ENCODE measurements at places on chromosomes 2 and 18.
A peak's percentile ranks its signal among the peaks of the same experiment; 100 is the strongest.

- DNase-seq = no peak
These were observed 59.0 kb downstream of the BIN1 start for GRCh38 chr2:127047716-127048617.

DNA sequence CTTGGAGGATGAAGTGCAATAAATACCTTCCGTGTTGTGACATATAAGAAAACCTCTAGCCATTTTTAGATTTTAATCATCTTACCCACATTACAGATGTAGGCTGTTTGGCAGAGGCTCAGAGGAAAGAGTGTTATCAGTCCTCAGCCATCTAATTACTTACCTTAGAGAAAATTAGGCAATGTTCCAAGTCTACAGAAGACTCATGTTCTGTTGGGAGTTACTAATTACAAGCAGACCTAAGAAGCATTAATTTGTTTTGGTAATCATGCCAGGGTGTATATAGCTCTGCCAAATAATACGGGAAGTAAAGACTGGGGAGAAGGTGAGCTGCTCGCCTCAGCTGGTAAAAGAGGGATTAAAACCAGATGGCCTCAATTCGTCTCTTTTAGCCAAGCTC is 125.8 kb upstream of the PGAP1 start:
- no peak for DNase-seq

GRCh38 chr2:219596954-219597551 is 604 bp upstream of the STK11IP start:
- DNase-seq = no peak

GRCh38 chr18:44974174-44974573 is 293.5 kb downstream of the SETBP1 start:
- DNase-seq = no peak

GRCh38 chr2:30306522-30306921 is 75.2 kb downstream of the LBH start:
- DNase-seq = no peak

- DNase-seq = no peak
These were observed 25.4 kb downstream of the KCNG2 start for GRCh38 chr18:79823120-79823519.

DNA sequence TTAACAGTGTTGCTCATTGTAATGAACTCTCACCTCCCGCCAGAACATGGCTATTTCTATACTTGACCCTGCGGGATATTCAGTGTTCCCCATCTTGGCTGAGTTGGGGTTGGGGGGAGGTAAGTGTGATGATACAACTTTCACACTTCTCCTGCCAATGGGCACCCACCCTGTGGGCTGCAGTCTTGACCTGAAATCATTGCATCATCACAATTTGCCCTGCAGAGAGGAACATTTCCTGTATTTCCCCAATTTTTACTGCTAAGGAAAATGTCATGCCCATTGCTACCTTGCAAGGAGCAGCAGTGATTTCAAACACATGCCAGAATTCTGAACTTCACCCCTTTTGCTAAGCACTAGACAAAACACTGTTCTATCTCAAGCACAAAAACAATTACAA is 92.1 kb downstream of the ADD2 start:
- DNase-seq = no peak

GRCh38 chr2:100136310-100136709 is 6.1 kb downstream of the AFF3 start:
- no peak for DNase-seq

DNA sequence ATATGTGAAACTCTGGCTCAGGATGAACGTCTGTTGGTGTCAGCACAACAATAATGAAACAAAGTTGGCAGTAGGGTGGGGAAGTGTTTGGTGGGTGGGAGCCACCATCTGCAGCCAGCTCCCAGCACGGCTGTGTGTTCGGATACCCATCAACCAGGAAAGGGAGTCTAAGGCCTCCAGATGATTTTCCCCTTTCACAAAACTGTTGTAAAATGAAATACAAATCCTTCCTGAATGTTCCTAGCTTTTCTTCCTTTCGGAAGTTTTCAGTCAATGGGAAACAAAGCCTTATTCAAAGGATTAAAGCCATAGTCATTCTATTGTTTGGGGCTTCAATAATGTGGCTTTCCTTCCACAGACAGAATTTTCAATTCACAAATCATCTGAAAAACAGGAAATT is 14.5 kb upstream of the DARS1 start:
- no peak for DNase-seq

DNA sequence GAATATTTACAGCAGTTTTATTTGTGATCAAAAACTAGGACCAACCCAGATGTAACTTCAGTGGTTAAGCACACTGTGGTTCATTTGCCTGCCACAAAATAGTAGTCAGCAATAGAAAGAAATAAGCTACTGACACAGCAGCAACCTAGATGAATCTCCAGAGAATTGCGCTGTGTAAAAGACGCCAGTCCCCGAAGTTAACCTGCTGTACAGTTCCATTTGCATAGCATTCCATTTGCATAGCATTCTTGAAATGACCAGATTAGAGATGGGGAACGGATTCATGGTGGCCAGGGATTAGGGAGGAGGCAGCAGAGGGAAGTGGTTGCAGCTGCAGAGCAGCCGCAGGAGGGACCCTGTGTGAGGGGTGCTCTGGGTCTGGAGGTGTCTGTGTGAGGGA is 39.3 kb upstream of the NFATC1 start:
- DNase-seq = no peak

- no peak for DNase-seq
These were observed 93.1 kb downstream of the MBP start for GRCh38 chr18:77039196-77040130.

DNA sequence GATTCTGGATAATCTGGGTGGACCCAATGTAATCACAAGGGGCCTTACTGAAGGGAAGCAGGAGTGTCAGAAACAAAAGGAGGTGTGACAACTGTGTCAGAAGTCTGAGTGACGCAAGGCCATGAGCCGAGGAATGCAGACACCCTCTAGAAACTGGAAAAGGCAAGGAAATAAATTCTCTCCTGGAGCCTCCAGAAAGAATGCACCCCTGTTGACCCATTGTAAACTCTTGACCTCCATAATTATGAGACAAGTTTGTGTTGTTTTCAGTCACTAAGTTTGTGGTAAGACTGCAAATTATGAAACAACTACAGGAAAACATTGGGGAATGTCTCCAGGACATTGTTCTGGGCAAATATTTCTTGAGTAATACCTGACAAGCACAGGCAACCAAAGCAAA is 47.3 kb upstream of the B3GNT7 start:
- DNase-seq = no peak

DNA sequence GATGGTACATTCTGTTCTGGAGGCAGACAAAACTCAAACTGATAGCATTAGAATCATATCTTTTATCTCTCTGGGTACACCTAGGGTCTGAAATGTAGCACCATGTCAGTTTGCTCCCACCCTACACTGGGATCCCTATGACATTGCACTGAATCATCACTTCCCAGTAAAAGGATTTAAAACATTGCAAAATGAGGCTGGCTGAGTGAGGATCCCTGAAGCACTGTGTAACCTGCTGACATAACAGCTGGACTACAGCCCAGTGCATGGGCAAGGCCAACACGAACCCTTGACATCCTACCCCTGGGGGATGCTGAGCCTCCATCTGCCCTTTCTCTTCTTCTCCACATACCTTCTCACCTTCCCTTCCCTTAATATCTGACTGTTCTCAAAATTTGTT is 253.2 kb downstream of the TTC32 start:
- DNase-seq = no peak

- DNase-seq = peak; percentile 42
These were observed at the start of gene RTKN for GRCh38 chr2:74441690-74442482. Gene RTKN (minus strand): TSS chr2:74441937. CDS start chr2:74441816, 121 bp downstream.

DNA sequence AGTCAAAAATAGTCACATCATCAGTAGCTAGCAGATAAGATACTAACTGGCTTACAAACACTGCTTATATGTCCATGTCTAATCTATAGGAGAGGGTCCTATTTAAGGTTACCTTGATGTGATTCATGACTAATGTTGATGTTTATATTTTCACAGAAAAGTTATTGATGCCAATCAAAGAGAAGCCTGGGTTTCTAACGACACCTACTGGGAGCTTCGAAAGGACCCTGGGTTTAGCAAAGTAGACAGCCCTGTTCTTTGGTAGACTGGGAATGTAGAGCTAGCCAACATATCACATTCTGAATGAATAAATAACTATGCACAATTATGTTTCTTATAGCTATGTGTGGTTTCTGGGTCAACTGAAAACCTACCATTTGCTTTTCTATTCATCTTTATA is 55.7 kb downstream of the PRKRA start:
- DNase-seq = no peak

GRCh38 chr18:48957616-48958015 is 6.9 kb upstream of the SMAD7 start:
- no peak for DNase-seq

DNA sequence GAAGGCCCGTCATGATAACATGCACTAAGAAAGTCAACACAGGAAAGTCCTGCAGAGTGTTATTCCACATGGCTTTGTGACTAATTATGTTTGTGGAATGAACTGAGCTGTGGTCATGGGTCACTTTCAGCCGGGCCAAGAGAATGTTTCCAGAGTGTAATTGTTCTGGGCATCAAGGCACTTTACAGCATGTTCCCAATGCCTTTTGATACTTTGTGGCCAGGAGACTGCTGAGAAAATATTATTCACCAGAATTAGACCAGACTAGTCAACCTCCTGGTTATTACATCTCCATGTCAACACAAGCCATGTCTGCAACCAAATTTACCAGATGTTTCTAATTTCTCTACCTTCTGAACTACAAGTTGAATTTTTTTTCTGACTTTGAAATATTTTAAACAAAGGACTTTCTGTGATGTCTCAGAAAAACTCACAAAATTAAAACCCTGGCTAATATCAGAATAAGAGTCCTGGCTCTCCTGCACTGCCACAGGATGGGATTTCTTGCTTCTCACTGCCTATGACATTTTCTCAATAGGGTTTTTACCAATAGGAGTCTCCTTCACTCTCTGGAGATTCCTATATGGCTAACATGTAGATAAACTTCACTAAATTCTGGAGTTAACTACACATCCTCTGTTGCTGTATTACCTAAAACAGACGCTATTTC is 90.6 kb upstream of the WDR75 start:
- no peak for DNase-seq

GRCh38 chr18:3458952-3459853 is 9.2 kb downstream of the TGIF1 start:
- DNase-seq = no peak

DNA sequence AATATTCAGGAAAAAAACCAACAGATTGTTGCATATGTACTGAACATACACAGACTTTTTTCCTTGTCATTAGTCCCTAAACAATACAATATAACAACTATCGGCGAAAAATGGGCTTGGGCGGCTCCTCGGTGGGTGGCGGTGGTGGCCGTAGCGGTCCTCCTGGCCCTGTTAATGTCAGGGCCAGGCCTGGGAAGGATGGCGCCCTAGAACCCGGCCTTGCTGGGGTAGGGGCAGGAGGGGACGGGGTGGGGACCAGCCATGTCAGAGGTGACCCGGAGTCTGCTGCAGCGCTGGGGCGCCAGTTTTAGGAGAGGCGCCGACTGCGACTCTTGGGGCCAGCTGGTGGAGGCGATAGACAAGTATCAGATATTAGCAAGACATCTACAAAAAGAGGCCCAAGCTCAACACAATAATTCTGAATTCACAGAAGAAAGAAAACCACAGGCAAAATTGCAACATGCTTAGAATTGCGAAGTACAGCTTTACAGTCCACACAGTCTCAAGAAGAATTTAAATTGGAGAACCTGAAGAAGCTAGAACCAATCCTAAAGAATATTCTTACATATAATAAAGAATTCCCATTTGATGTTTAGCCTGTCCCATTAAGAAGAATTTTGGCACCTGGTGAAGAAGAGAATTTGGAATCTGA is 36.5 kb downstream of the ROCK2 start:
- DNase-seq = no peak

DNA sequence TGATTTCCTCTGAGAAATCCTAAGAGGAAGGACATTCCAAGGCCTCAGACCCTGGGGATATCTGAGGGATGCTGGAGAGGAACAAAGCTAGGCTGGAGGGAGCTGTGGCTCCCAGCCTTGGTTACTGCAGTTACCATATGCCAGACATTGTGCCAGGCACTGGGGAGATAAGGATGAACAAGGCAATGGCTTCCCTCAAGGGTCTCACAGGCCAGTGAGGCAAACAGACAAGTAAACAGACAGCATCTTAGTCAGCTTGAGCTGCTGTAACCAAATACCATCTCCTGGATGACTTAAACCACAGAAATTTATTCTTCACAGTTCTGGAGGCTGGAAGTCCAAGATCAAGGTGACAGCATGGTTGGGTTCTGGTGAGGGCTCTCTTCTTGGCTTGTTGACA is 91.8 kb downstream of the SKA1 start:
- DNase-seq = no peak

DNA sequence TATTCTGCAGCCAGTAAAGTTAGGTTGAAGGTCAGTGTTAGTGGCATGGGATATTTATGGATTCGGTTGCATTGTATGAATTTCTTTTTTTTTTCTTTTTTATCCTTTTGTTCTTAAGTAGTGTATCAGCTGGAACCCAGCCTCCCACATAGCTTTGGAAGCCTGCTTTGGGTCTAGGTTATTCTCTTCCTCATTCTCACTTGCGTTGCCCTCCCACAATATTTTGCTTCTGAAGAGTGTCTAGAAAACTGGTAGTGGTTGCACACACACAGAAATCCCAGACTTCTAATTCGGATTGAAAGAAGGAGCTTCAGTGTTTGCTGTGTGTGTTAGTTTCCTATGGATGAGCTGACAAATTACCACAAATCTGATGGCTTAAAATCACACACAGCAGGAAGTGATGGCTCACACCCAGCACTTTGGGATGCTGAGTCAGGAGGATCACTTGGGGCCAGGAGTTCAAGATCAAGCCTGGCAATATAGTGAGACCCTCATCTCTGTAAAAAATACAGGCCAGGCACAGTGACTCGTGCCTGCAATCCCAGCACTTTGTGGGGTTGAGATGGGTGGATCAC is 104.8 kb downstream of the ARL4C start:
- no peak for DNase-seq

DNA sequence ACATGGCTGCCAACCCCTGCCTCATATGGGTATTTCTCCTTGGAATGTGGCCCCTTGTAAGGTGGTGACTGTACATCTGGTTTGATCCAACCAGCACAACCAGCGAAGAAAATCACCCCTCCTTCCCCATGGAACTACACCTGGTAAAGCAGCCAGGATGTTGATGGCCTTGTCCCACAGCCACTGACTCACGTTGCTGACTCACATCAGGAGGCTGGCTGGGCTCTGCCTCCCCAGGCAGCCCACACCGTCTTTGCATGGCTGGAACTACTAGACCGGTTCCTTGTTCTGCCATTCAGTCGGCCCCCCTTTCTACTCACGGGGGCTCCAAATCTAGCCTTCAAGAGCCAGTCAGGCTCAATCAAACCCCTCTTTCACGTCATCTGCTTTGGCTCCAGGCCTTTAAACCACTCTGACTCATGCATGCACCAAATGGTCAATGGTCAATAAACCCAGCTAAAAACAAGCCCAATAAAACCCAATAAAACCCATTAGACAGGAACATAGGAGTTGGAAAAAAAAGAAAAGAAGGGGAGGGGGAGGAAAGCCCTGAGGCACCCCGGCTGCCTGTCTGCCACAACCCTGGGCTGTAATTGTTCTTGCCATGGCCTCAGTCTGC is 114.8 kb downstream of the PLB1 start:
- DNase-seq = no peak

GRCh38 chr2:18701546-18701945 is 112.2 kb upstream of the NT5C1B start:
- DNase-seq = no peak

- no peak for DNase-seq
These were observed 627 bp downstream of the WIPF1 start for GRCh38 chr2:174597009-174597344.

Data from DMS153 (cell line).